Activated CD8-positive, alpha-beta memory T cell treated with anti-CD3 and anti-CD28 coated beads for 24 hours (primary cell): ENCODE measurements at places on chromosomes 6 and 20.
A peak's percentile ranks its signal among the peaks of the same experiment; 100 is the strongest.

GRCh38 chr6:1020133-1020532 is 291.8 kb upstream of the FOXQ1 start:
- DNase-seq: no peak

DNA sequence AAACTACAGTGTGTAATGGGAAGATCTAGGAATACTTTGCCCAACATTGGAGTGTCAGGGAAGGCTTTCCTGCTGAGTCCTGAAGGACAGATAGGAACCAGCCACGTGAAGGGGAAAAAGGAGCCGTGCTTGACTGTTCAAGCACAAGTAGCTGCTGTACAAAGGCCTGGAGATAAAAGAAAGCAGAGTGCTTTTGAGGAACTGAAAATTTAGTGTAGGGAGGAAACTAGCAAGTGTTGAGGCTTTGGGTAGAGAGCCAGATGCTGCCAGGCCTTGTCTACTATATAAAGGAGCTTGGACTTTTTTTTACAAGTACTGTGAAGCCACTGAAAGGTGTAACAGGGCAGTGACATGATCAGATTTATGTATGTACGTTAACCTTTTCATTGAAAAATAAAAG is 39.0 kb downstream of the DSE start:
- no peak for DNase-seq

GRCh38 chr6:37074053-37074827 is 68.8 kb downstream of the FGD2 start:
- no peak for DNase-seq

- no peak for DNase-seq
Measured at GRCh38 chr6:72564231-72564630, 57.6 kb upstream of the KCNQ5 start.

DNA sequence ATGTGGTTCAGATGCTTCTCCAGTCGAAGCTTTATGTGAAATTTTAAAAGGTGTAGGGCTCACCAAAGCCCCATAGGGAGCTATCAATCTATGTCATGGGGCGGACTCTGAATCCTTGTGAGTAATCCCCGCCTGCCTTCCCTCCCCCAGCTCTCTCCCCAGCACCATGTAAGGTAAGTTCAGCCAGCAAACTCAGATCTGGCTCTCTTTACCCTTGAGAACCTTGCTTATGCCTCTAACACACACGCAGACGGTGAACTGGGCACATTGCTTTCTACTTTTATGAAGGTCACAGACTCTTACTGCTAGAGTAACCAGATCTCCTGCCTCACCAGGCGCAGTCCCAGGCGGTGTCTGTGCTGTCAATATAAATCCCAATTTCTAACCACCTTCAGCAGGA is 82.6 kb upstream of the CNKSR3 start:
- DNase-seq: no peak

GRCh38 chr6:165959627-165960026 is 208.0 kb downstream of the TBXT start:
- DNase-seq: no peak

DNA sequence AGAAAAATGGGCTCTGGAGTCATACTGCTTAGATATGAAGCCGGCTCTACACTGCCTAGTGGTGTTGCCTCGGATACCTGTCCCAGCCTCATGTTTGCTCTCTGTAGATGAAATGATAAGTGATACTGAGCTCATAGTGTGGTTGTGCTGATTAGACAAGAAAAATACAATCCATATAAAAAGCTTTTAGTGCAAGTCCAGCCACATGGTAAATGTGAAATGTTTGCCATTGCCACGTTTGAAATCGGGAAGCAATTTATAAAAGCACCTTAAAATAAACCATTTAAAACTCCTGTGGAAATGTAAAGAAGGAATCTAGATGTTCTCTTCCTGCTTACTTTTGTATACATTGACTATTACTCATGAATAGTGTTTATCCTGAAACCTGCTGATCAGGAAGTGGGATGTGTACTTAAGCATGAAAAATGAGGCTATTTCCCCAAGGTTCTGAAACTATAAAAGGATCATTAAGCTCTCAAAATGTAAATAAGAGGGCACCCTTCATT is 13.1 kb upstream of the PBOV1 start:
- DNase-seq: no peak

- no peak for DNase-seq
Measured at GRCh38 chr6:17478223-17478907, 85.0 kb downstream of the CAP2 start.

DNA sequence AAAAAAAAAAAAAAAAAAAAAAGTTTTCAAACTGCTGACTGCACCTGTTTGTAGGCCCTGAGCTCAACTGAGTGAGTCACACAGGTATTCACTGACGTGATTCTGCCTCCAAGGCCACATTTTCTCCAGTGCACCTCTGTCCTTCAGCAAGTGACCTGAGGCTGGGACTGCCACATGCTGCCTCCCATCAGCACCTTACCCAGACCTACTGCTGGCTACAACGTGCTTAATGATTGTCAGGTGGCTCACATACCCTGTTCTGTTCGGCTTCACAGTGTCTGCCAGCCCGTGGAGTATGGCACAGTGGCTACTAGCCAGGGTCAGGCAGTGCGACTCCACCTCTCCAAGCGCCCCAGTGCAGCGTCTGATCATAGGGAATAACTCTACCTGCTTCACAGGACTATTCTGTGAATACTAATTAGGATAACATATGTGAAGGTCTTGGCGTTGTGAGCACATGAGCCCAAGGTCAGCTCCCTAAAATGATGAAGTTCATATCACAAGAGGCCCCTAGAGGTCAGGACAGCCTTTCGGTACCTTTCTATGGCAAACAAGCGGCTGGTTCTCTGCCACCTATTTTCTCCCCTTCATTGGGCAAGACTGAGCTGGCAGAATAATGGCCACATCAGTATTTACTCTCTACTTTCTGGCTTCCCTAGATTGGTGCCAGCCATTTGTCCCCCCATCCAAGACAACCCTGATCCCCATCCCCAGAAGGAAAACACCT is 28.1 kb downstream of the RIPOR3 start:
- DNase-seq: no peak

DNA sequence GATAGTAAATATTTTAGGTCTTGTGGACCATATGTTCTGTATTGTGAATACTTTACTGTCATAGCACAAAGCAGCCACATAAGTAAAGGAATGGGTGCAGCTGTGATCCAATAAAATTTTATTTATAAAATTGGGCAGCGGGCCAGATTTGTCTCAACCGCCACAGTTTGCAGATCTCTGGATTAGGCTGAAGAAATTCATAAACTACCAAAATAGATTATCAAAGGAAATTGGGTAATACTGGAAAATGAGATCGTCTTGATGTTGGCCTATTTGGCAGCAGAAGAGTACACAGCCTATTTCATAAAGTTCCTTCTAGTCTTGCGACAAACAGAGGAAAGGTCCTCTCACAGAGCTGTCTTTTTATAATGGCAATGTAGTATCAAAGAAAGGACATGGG is 69.8 kb downstream of the DZANK1 start:
- DNase-seq: no peak

DNA sequence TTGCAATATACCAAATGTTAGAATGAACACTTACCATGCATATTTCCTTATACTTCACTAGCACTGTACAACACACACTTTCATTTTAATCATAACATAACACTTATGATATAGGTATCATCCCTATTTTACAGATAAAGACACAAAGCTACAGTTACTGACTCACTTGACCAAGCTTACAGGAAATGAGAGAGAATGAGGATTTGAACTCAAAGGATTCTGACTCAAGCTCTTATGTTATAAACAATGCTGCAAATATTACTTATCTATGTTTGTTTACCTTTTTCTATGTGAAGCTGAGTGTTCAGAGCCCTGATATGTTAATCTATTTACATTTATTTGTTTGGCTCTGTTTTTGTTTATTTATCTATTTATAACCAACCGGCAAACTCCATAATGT is 245.4 kb downstream of the PTPRK start:
- no peak for DNase-seq

DNA sequence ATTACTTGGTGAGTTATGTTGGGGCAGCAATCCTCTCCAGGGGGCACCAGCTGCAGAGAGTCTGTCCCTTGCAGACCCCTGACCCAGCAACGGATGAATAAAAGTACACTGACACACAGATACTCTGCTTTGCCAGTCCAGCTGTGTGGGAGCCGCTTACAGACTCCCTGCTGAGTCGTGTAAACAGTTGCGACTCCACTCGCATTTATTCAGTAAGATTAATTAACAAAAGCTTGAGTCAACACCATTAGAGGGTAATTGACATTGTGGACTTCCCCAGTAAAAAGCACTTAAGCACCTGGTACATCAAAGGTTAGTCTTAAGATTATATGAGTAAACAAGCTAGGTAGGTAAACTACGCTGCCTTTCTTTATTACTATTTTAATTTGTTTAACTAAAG is 92.0 kb upstream of the TMEM181 start:
- no peak for DNase-seq

- no peak for DNase-seq
Measured at GRCh38 chr6:150835620-150836019, 29.9 kb upstream of the MTHFD1L start.

DNA sequence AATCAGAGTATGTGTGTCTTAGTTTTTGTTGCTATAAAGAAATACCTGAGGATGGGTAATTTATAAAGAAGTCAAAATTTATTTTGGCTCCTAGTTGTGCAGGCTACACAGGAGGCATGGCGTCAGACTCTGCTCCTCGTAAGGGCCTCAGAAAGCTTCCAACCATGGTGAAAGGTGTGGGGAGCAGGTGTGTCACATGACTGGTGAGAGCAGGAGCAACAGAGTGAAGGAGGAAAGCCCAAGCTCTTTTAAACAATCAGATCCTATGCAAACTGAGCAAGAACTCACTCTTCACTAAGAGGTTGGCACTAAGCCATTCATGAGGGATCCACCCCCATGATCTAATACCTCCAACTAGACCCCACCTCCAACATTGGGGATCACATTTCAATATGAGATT is 1524.3 kb downstream of the HACE1 start:
- no peak for DNase-seq

GRCh38 chr6:144211160-144211559 is 60.8 kb downstream of the STX11 start:
- no peak for DNase-seq

- DNase-seq: peak; percentile 79
Measured at GRCh38 chr6:117547688-117548621, 54.4 kb downstream of the GOPC start.

- no peak for DNase-seq
Measured at GRCh38 chr20:62647521-62648317, 5.4 kb downstream of the SLCO4A1 start.

DNA sequence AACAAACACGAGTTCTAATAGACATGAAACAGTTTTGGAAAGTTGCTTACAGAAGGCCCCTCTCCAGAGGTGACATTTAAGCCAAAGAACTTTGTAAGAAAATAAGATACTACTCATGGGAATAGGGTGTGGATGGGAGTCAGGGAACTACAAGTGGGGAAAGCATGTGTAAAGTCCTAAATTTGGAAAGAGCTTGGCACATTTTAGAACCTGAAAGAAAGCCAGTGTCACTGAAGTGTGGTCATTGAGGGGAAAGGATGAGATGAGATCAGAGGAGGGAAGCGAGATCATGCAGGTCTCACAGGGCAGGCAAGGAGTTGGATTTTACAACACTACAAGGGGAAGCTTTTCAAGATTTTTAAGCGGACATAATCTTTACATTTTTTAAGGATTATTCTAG is 38.0 kb downstream of the VGLL2 start:
- no peak for DNase-seq

DNA sequence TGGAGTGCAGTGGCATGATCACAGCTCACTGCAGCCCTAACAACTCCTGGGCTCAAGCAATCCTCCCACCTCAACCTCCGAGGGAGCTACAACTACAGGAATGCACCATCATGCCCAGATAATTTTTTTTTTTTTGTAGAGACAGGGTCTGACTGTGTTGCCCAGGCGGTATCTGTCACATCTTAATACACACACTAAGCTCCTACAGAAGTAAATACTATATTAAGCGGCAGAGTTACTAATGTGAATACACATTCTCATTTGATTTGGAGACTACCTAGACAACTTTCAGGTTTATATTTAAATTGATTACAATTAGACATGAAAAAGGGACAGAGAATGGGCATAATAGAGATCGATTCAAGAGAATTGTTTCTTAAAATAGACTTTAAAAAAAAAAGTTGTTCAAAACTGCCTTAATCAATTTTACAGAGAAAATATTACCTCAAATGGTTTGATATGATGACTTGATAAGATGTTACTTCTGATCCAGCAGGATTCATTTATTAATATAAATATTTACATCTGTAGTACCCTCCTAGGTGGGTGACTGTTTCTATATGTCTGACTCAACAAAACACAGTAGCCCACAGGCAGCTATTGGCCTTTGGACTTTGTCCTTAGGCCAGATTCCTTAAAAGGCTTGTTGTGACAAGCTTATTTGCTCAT is 7.1 kb upstream of the LOC128125822 start:
- no peak for DNase-seq

DNA sequence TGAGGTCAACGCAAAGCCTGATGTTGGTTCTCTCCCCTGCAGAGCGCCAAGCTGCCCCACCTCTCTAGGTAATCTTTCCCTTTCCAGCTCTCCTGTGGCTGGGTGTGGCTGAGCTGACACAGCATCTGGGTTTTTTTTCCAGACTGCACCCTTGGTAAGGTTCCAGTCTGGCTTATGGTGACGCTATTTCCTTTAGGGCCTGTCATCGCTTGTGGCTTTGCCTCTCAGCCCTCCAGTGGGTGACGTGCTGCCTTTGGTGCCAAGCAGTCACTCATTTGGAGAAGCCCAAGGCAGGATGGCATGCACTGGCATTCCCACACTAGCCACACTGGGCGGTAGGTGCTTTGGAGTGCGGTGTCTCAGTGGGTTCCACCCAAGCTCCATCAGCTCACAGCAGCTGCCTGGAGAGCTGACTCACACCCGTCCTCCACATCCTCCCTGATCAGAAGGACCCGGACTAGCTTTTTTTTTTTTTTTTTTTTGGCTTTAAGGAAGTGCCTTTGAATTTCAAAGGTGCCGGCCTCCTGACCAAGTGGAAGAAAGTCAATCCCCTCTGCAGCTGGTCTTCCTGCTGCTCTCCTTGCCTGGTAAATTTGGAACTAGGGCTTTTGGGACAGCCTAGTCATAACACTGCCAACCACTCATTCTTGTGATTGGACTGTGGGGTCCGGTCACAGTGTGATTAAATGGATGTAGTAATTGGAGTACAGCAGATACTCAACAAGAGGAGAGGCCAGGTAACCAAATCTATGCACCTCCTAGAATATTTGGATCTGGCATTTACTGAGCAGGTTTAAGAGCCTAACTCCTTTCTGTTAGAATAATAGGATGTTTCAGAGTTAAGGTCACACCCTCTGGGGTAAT is 153.6 kb downstream of the CD83 start:
- DNase-seq: peak; percentile 66

GRCh38 chr6:3568396-3569082 is 111.7 kb upstream of the SLC22A23 start:
- no peak for DNase-seq
